ENCODE measurements at places on chromosomes 16 and 17.

GRCh38 chr17:76253841-76254240, 11.3 kb upstream of the UBALD2 start:
- DNase-seq: no peak

DNA sequence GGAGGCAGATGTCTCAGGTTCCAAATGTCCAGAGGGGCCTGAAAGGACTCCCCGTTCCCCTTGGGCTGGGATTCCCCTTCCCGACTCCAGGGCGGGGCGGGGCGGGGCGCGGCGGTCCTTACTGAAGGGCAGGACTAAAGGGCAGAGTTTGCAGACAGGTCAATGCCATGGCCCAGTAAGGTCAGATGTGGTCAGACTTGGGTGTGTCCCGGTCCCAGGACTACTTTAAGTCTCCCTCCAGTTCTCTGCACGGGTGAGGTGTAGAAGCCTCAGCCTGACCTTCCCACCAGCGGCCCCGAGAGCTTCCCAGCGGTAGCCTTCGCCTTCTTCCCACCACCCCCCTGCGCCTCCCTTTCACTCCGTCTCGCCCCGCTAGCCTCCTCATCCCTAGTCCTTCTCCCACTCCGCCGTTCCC, 532 bp downstream of the KDM6B start:
- no peak for DNase-seq

- DNase-seq: peak; percentile 76
Measured at GRCh38 chr17:78144147-78144719, 2.0 kb upstream of the C17orf99 start.

DNA sequence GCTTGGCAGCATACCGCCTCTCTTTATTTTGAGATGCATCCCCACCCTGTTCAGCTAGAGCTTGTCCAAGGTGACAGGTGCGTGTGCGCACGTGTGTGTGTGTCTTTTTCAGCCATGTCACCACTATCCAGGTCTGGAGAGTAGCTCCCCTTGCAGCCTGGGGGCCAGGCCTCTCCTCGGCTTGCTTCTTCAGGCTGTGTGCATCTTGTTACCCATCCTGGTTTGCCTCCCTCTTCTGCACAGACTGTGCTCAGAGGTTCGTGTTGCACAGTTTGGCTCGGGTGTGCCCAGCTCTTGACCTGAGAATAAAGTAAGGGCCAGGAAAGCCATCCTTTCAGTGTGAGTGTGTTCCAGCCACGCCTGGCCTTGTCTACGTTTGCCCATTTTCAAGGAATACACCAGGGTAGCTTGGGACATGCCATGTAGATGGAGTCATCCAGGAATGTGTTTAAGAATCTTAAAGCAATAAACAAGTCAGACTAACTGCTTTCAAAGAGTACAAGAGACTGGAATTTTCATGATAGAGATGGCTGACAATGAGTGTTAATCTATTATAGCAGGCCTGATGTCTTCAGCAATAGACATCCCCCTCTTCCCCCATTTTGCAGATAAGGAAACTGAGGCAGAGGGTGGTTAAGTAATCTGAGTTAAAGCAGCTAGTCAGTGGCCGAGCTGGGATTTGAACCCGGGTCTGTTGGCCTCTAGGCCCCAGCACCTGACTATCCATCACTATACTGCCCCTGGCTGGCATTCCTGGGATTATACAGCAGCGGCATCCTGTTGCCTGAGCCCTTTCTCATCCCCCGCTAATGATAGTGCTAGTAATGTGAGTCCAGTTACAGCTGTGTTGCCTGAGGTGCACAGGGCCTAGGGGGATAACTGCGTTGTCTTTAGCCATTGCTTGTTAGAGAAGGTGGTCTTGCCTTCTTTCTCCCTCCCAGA, 77.9 kb downstream of the KSR1 start:
- peak; percentile 98 for DNase-seq

DNA sequence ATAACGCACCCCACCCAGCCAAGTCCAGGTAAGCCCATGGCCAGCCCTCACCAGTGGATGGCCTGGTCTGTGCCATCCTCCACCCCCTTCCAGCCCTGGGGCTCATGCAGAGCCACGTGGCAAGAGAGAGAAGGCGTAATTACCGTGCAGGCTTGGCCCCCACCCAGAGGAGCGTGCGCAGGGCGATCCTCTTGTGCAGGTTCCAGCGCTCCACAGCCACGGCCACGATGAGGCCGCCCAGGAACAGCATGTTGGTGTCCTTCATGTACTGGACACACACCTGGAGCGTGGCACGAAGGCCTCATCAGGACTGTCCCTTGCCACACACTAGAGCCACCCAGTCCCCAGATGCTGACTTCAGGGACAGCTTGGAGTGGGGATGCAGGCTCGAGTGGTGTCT, 6.7 kb downstream of the SLC13A5 start:
- no peak for DNase-seq

DNA sequence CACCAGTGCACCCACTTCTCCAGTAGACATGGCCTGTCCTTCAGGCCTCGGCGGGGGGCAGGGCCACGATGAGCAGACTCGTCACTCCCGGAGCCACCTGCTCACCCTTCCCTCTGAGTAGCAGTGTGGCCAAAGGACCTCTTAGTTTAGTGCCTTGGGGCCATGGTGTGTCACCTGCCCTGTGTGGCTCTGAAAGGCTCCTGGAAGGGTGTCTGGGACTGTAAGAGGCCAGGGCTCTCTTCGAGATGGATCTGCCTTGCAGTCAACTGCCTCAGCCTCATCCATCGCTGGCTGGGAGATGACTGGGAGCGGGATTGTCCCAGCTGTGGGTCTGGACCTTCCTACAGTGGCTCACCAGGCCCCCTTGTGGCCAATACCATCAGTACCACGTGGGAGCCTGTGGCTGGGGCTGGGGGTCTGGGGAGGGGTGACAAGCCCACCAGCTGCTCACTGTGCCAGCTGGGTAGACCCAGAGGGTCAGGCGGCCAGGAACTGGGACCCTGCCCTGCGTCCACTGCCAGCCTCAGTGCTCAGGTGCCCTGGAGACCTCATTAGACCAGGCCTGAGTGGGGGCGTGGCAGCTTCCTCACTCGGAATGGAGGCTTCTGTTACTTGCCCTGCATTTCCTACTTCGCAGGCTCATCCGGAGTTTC, 133.4 kb downstream of the OR1D5 start:
- peak; percentile 39 for DNase-seq

GRCh38 chr17:35175638-35176415, 18.4 kb downstream of the SLC35G3 start:
- no peak for DNase-seq

- peak; percentile 93 for DNase-seq
Measured at GRCh38 chr17:15502369-15503112, 35.1 kb upstream of the CDRT4 start.

DNA sequence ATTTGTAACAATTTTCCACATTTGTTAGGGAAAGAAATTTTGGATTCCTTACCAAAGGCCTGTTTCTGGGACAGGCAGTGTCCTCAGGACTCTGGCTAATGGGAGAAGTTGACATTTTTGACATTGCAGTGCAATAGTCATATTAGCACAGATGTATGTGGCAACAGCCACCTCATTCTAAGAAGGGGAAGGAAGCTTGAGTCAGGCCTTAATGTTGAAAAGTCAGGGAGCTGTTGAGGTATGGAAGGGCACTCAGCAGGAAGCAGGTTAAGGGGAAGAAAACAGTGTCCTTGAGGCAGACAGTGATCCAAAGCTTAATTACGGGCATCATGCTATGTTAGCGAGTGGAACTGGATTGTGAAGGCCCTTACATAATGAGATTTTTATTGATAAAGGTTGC, 20.9 kb downstream of the AKTIP start:
- DNase-seq: peak; percentile 21

DNA sequence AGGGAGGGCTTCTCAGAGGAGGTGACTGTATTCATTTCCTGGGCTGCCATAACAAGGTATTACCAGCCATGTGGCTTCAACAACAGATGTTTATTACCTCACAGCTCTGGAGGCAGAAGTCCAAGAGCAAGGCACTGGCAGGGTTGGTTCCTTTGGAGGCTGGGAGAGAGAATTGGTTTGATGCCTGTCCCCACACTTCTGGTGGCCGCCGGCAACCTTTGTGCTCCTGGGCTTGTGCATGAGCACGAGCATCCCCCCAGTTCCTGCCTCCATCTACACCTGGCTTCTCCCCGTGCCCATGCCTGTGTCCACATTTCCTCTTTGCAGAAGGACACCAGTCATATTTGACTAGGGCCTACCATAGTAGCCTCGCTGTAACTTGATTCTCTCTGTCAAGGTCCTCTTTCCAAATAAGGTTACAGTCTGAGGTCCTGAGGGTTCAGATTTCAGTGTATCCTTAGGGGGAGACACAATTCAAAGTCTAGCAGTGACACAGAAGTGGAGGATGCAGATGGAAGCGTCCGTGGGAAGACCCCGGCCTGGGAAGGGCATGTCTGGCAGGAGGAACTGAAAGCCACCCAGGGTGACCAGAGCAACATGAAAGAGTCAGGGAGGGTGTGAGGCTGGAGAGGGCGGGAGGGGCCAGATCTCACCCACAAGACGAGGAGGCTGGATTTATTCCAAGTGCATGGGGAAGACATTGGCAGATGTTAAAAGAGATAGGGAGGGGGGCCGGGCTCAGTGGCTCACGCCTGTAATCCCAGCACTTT, 188.2 kb upstream of the HSBP1 start:
- DNase-seq: no peak

- DNase-seq: no peak
Measured at GRCh38 chr16:56679818-56680217, 2.5 kb upstream of the MT1X start.

GRCh38 chr17:82396601-82397435, 21.3 kb upstream of the HEXD start:
- peak; percentile 90 for DNase-seq

DNA sequence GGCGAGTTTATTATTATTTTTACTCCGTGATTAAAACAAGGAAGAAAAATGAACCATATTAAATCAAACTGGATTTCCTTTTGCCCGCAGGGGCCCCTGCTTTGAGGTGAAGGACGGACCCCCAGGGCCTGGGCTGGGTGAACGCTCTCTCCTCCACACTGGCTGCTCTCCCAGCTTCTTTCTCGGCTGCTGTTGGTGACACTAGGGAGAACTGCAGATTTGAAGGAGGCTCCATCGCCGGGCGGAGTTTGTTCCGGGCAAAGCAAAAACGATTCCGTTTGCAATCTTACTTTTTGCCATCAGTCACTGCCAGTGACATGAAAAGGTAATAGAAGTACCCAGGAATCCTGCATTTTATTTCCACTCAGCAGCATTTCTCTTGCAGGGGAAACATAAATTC, 221.6 kb upstream of the SDK2 start:
- DNase-seq: no peak

DNA sequence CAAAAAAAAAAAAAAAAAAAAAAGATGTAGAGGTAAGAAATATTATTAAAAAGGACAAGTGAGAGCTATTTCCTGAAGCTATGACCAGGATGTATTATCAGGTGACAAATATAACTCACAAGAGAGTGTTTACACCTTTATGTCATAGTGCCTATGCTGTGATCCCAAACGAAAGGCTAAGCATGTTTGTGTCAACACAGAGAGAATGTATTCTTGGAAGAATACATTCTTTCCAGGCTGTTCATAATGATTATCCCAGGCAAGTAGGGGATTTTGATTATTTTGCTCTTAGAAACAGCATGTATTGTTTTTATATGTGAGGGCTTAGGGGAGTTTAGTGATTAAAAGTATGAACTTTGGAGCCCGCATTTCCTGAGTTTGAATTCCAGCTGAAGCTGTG, 175.0 kb downstream of the SPECC1 start:
- no peak for DNase-seq

DNA sequence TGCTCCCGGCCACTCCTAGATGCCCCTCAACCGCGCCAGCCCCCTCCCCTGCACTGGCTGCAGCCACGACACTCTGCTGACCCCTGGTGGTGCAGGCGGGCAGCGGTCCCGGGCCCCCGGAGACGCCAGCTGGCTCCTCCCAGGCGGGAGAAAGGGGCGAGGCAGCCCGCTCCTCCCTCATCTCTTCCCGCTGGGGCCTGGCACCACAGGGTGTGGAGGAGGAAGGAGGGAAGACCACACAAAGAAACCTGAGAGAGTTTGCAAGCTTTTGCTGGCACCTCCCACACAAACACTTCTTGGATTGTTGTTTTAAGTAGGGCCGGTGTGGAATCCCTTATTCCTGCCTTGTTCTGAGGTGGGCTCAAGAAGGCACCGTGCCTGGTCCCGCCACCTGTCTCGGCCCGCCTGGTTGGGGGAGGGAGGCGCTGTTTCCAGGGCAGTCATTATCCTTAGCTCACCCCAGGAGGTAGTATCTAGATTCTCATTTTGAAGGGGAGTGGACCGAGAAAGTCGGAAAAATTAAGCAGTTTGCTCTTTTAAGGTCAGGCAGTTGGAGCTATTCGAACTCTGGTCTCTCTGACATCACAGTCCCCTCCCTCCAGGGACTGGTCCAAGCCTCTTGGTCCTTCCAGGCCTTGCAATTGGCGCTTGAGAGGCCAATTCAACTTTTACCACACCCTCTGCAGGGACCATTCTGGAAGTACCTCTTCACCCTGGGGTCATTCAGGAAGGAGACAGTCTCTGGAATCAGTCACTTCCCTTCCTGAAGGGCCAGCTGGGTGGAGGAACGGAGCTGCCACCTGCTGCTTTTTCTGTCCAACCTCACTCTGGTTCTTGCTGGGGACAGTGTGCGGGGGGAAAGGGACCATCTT, 959 bp upstream of the ANKRD13B start:
- DNase-seq: peak; percentile 65

GRCh38 chr16:28555561-28555960, 1.8 kb downstream of the SGF29 start:
- no peak for DNase-seq

- no peak for DNase-seq
Measured at GRCh38 chr16:1920727-1921171, 2.5 kb upstream of the HS3ST6 start.

DNA sequence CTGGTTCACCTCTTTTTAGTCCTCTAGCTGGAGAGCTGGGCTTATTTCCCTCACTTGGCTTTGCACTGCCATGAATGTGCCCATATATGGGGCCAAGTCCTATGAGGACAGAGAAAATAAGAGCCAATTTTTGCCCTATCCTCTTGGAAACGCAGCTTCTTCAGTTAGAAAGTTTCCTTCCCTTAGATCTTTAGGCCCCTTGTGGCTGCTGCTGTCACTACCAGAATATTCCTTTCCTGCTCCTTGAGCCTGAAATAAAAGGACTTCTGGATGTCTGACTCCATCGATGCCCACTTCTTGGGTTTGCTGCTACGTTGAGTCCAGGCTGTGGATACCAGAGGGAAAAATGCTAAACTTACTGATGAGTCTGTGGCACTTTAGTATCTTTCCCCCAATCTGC, 487.1 kb downstream of the GRIN2A start:
- DNase-seq: no peak

DNA sequence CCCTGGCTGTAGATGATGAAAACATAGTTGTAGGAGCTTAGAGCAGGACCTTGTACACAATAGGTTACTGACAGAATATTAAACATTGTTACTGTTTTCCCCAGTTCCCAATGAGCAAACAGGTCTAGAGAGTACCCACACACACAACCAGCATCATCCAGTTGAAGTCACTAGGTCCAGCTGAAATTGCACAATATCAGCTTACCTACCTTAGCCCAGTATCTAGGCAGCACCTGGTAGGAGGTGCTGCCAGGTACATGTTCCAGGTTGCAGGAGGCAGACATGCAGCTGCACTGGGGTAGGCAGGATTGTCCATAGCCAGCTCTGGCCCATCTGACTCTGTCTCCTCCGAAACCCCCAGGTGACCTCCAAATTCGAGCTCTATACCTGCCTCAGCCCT, 1.5 kb upstream of the SYCE1L start:
- DNase-seq: no peak

- no peak for DNase-seq
Measured at GRCh38 chr17:37219876-37220606, 155.7 kb upstream of the C17orf78 start.

GRCh38 chr17:64291268-64291851, 28.3 kb upstream of the TEX2 start:
- no peak for DNase-seq

All from IMR-90 (cell line).